Osteoblast (primary cell): ENCODE measurements at places on chromosomes 1 and 21. TPM values are rescaled to one million over a fixed set of nuclear protein-coding genes. Genes with fewer than 3 reads are reported as not detected.
A peak's percentile ranks its signal among the peaks of the same experiment; 100 is the strongest.

DNA sequence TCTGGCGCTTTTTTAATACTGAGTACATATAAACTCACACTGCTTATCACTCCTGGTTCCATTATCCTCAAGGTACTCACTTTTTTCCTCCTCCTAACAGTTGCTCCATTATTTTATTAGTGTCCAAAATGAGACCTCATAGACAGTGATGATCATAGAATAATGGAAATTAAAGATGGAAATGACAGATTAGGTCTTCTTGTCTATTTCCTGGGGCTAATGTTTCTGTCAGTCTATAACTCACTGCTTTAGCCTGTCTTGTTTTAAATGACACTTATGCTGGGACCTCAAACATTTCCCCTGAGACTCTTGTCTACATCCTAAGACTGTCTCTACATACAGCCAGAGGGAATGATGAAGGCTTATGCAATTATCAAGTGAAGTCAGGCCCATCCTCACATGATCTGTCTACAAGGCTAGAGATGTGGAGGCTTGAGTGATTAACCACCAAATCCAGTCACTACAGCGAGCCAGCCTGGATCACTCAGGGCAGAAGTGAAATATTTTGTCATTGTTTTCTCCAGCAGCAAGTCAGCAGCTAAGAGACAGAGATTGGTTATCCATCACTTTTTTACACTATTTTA, 152.1 kb downstream of the ASTN1 start:
- no peak for DNase-seq

Gene RIPPLY3
- not detected in 2 replicates for total RNA-seq

GRCh38 chr1:210394281-210394821, 65.6 kb downstream of the HHAT start:
- no peak for DNase-seq

Gene NCF2
- 0.88 and 2.2 TPM in 2 replicates for total RNA-seq

Gene PLA2G5
- total RNA-seq, result 1.8 and 2.9 TPM in 2 replicates

DNA sequence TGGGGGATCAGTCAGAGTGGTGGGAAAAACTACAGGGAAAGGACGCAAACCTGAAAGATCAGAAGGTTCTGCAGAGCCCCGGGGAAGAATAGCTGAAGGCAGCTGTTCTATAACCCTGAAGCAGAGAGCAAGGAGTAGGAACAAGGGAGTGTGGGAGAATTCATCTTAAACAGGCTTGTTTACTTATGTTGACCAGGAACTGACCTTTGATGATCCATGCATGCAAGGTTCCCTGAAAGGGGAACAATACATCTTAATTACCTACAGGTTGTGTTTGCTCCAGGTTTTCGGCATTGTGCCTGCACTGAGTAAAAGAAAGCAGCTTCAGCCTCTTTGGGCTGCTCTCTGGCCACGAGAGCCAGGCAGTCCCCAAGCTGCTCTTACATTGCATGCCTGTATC, 18.7 kb upstream of the FAM43B start:
- DNase-seq, result no peak

Gene S100A2
- total RNA-seq, result 1.8 and 2.1 TPM in 2 replicates

DNA sequence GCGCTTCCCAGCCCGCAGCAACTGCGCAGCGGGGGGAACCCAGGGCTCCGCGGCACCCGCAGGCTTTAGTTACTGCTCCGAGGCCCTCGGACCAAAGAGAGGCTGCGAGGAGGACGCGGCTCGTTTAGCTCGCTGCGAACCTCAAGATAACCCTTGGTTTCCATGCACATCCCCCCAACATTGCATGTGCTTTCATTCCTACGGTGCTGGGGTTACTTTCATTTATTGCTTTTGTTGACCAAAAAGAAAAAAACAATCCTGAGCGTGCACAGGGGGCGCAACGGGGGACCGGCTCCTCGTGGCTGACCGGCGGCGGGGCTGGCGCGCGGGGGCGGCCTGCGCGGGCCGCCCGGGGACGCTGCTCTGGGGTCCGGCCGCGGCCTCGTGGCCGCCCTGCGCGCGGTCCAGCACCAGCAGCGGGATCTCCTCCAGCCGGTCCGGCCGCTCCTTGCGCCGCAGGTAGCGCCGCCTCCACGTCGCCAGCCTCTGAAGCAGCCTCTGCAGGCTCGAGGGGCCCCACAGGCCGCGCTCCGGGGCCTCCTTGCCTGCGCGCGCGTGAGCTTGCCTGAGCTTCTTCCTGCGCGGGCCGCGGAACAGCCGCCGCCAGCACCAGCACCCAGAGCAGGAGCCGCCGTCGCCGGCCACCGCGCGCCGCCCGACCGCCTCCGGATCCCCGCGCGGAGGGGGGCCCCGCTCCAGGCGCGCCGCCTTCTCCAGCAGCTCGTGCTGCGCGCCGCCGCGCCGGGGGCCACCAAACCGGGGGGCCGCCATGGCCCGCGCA, 77.4 kb downstream of the DESI2 start:
- peak; percentile 93 for DNase-seq

Gene KPRP
- not detected in 2 replicates for total RNA-seq

DNA sequence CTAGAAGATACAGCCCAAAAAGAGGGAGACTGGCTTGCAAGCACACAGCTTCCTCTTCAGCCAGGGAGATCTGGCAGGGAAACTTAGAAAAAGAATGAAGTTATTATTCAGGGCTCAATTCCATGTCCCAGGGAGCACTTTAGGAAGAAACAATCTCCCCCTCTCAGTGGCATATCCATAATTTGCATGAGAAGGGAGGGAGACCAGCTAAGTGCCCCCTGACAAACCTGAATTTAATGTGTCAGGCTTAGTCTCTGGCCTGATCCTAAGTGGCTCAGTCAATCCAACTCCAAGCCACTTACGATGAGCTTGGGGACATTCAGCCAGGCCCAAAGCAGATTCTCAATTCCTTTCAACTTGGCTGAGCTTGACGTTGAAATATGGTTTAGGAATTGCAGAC, 17.7 kb upstream of the KCND3 start:
- no peak for DNase-seq

Gene LMOD1
- total RNA-seq, result 17.1 and 21.7 TPM in 2 replicates

Gene NECAP2
- total RNA-seq, result 76.0 and 76.3 TPM in 2 replicates

Gene DMBX1
- not detected in 2 replicates for total RNA-seq

- no peak for DNase-seq
Measured at GRCh38 chr1:153339802-153340201, 8.8 kb downstream of the PGLYRP4 start.

DNA sequence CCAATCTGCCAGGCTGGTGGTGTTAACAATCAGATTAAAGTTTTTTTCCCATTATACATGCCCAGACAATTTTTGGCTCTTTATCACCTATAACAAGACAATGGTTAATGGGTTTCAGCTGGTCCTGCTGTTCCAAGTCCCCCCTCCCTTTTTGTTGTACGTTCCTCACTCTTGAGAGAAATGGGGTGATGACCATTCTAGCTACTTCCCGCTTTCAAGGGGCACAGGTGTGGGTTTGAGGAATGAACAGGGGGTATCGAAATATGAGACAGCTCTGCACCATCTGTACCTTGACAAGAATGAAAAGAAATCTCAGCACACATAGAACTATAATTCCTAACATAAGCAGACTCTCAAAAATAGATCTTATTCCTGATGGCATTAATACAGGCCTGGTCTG, 326.8 kb downstream of the PTPRU start:
- no peak for DNase-seq

Gene S100B
- total RNA-seq, result 0.29 and 1.4 TPM in 2 replicates

GRCh38 chr1:60113028-60113427, 39.5 kb upstream of the C1orf87 start:
- no peak for DNase-seq

DNA sequence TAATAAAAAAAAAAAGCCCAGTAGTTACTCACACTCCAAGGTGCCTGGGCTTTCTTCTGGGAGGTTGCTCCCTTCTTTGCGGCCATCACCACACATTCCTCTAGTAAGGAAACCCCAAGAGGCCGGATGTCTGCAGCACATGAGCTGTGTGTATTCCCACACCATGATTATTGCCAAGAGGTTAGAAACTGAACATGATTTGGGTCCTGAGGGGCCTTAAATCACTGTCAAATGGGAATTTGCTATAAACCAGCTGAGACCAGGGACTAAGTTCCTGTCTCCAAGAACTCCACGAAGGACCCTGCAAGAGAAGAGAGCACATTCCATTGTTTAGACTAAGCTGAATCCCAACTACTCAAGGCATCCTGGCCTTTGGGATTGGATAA, 85.3 kb upstream of the SSX2IP start:
- no peak for DNase-seq

DNA sequence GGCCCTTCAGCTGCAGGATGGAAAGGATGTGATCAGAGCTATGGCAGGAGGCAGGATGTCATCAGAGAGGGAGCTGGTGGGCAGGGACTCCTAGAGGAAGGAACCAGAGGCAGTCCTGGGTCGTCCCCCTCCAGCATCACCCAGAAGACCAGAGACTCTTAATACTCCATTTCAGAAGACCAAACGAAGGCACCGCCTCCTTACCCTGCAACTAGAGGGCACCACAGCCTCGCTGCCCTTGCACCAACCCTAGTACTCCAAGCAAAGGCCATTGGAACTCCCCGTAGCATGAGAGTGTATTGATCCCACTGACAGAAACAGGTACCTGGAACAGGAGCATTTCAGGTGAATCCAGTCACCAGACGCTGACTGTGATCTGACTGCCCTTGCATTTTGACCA, 598.1 kb downstream of the NPHP4 start:
- DNase-seq, result peak; percentile 15

- peak; percentile 66 for DNase-seq
Measured at GRCh38 chr1:152052606-152053005, 15.8 kb upstream of the S100A11 start.

DNA sequence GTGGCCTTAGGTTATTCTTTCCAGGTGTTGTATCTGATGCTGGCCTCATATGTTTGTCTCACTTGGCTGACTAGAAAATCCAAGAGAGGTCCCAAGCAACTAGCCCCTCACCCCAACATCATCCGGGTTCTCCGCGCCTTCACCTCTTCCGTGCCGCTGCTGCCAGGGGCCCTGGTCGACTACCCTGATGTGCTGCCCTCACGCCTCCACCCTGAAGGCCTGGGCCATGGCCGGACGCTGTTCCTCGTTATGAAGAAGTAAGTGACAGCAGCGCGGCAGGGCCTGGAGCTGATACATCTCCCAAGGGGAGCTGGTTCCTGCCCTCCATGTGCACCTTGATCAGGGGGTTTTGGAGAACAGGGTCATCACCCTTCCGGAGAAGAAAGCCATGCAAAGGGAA, 11.2 kb downstream of the PINK1 start:
- peak; percentile 59 for DNase-seq

- peak; percentile 92 for DNase-seq
Measured at GRCh38 chr1:31795801-31796621, 19.8 kb downstream of the SPOCD1 start.

DNA sequence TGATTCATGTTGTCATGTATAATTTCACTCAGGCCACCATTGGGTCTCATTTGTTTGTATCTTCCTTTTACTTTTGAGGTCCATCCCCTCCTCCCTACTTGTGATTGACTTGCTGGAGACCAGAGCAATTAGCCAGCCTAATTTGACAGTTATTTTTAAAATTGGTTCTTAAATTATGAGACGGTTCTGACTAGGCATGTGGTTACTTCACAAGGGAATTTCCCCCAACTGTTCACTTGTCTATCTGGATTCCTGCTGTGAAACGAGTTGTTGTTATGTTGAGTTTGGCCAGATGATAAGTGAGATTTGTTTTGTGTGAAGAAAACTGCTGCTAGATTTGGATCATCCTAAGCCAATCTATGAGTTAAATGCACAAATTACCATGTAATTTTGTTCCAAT, 359.1 kb downstream of the BARHL2 start:
- no peak for DNase-seq

GRCh38 chr1:112717263-112717873, 2.2 kb upstream of the PPM1J start:
- peak; percentile 58 for DNase-seq

- no peak for DNase-seq
Measured at GRCh38 chr1:73366734-73367413, 831.1 kb downstream of the LRRIQ3 start.

DNA sequence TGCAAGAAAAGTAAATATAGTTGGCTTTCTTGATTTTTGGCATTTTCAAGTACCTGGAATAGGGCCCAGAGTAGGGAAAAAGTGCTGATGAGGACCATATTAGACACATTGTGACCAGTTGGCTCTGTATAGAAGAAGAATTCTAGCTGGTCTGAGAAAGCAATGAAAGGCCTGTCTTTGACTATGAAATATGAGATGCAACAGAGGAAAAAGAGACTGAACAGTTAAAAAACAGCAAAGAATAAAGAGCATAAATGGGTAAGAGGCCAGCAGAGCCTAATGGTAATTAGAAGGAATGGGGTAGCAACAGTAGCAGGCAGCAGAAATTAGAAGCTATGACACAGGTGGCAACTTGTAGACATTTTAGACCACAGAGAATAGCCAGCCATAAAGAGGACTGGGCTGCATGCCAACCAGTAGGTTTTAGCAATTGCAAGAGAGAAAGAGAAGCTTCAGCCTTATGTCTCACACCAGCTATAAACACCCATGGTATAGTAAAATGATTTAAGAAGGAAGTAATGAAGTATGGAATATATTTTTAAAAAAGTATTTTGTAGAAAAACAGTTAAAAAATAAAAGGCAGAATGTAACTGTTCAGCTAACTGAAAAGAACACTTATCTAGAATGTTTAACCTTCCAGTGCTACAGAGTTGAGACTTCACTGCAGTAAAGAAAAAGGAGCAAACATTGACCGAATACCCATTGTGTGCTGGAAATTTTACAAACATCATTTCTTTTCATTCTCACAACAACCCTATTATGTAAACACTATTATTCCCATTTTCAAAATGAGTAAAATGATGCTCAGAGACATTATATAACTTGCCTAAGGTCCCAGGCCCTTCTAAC, 114.1 kb downstream of the LHX4 start:
- peak; percentile 48 for DNase-seq

Gene TRIM63
- total RNA-seq, result under 0.01 and 0.36 TPM in 2 replicates

GRCh38 chr1:53765657-53766056, 26.7 kb upstream of the GLIS1 start:
- no peak for DNase-seq

GRCh38 chr1:171884475-171884874, 43.2 kb downstream of the DNM3 start:
- DNase-seq, result no peak

- no peak for DNase-seq
Measured at GRCh38 chr1:93690341-93690740, 8.7 kb upstream of the BCAR3 start.

GRCh38 chr1:57341721-57342120, 82.1 kb downstream of the DAB1 start:
- peak; percentile 38 for DNase-seq

Gene PNRC2
- 66.3 and 74.9 TPM in 2 replicates for total RNA-seq

GRCh38 chr1:233491953-233492620, 121.8 kb upstream of the KCNK1 start:
- DNase-seq, result no peak

- DNase-seq, result no peak
Measured at GRCh38 chr1:215719552-215719951, 152.4 kb downstream of the KCTD3 start.

DNA sequence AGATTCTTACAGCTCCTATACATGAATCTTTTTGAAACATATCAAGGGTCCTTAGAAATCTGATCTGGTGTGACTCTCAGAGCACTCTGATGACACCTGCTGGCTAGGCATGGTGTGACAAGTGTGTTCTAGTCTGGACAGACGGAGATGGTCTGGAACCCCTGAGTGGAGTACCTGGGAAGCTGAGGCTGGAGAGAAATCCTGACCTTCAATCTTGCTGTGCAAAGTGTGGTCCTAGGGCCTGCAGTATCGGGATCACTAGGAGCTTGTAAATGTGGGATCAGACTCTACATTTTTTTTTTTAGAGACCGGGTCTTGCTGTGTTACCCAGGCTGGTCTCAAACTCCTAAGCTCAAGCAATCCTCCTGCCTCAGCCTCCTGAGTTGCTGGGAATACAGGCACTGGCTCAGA, 78.6 kb upstream of the SOD1 start:
- peak; percentile 80 for DNase-seq

Gene OR2L3
- under 0.01 TPM in 1 of 2 replicates, not detected in the other for total RNA-seq

Gene HAPLN2
- not detected in 2 replicates for total RNA-seq

- DNase-seq, result no peak
Measured at GRCh38 chr1:247721222-247721621, 4.8 kb upstream of the OR6F1 start.

Gene RNF207
- 10.6 and 42.7 TPM in 2 replicates for total RNA-seq
